ENCODE measurements at places on chromosomes 4 and X.
A peak's percentile ranks its signal among the peaks of the same experiment; 100 is the strongest.

DNA sequence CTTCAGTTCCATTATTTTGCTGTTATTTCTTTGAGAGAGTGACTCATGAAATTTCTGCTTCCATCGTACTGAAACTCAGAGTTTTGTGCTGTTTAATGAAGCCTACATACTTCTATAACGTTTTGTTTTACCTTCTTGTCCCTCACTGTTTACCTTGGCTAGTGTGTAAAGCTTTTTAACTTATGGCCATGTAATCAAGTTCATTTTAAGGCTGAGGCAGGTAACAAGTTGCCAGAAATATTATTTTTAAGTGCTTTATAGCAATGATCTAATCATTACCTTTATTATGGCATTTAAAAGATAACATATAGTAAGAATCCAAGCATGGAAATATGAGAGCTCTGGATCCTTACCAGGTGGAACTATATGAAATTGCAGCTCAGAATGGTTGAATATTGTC lies 102.3 kb upstream of the FAT1 start:
- no peak for DNase-seq

- DNase-seq: no peak
Measured at GRCh38 chrX:17738737-17739535, 1.6 kb downstream of the SCML1 start.

DNA sequence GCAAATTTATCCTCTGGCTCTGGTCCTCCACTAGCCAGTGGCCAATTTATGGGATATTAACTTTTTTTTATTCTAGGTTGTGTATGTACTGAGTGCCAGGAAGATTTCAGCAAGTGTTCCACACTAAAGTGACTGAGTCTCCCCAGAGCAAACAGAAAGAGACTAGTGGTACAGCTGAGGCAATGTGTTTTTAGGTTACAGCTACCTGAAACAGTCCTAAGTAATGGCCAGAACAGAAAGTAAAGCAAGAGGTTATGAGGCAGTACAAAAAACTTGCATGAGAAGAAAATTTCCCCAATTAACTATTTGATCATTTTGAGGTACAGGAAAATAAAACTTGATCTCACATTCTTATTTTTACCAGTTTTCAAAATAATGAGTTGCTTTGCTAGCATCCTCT lies 31.2 kb downstream of the PRDM8 start:
- DNase-seq: no peak

DNA sequence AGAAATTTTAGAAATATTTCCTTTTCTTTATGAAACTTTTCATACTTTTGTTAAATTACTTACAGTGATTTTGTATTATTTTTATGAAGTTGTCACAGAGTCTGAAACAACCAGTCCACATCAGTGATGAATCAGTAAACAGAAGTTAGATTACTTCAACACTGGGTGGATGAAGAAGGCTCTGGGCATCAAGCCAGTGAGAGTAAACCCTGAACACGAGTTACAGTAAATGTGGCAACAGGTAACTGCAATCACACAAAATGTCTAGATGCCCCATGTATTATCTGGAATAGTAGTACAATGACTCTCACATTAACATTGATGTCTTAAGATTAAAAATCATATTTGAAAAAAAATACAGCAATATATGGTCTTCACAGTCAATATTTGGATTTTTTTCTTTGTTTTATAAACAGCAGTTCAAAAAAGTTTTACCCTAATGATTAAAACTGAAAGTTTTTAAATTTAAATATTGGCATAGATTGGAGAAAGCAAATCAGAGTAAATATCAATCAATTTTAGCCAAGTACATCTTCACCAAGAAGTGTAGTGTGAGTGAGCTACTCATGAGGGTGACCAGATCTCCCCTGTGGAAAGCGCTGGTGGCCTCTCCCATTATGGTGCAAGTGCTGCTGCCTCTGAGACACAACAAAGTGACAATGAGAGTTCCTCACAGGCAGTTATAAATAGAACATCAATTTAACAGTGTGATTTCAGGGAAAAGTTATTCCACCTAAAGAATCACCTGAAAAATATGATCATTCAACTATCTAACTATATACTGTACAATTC lies 63.2 kb upstream of the UGT2B7 start:
- no peak for DNase-seq

DNA sequence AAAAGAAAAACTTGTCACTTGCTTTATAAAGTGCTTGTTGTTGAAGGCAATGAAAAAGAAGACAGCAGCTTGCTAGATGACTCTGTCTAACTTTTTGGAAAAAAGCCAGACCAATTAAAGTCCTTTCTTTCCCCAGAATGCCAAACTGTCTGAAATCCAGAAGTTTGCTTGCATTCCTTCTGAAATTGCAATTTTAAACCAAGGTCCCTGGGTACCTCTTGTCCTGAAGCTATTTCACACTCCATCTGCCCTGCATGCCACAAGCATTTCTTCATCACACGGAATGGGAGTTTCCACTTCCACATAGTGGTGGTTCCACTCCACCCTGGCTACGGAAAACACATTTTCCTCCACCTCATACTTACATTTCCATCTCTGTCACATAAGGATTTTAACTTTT lies 101.0 kb downstream of the PAPSS1 start:
- DNase-seq: no peak

DNA sequence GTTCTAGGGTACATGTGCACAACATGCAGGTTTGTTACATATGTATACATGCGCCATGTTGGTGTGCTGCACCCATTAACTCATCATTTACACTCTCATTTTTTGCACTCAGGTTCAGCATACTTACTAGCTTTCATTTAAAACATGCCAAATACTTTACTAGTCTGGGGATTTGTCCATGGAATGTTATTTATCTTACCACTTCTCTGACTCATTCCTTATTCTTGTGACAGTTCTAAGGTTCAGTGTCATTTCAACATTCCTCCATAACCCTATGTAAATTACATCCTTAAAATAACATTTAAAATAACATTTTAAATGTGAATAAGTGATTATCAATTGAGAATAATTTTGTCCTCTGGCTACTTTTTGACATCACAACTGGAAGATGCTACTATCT lies 19.5 kb upstream of the SYTL5 start:
- no peak for DNase-seq

DNA sequence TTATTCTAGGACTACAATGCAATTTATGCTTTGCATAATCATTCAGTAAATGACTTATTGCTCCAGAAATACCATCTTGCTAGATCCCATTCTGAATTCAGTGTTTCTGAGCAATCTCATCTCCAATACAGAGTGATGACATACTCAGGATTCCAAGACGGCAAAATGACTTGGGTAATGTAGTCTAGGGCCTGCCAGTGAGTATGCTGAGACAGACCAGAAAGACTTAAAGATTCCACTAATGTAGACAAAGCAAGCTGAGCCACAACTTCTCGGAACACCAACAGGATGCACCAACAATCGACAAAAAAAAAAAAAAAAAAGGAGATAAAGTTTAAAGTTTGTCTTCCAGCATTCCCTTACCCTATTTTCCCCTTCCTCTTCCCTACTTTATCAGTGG lies 919 bp upstream of the SEC24B start:
- no peak for DNase-seq

DNA sequence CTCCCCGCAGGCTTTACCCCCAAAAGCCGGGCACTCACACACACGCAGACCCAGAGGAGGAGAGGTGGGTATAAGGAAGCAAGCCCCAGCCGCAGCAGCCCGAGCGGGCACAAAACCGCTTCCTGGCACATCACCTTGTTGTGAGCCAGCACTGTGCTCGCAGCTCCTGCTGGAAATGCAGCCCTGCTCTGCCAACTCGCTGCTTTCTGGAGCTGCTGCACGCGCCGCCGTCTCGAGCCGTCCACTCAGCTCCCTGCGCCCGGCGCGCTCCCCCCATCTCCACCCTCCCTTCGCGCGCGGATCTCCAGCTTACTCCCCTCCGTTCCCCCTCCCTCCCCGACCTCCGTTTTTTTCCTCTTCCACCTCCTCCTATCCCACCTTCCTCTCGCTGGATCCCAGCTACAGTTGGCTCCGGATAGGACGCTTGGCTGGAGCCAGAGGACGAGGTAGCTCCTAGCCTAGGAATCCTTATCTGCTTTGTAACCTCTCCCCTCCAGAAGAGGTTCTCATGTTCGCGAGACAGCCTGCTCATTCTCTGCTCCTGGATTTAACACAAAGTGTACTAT lies at the start of gene SPOCK3:
Gene SPOCK3, minus strand, starts transcription at position 179 of the 566 bp plus-strand sequence.
- peak; percentile 4 for DNase-seq

- no peak for DNase-seq
Measured at GRCh38 chrX:9434051-9434550, 30.8 kb upstream of the TBL1X start.

- DNase-seq: peak; percentile 17
Measured at GRCh38 chrX:140733766-140734342, 24.3 kb downstream of the LINC00632 start.

DNA sequence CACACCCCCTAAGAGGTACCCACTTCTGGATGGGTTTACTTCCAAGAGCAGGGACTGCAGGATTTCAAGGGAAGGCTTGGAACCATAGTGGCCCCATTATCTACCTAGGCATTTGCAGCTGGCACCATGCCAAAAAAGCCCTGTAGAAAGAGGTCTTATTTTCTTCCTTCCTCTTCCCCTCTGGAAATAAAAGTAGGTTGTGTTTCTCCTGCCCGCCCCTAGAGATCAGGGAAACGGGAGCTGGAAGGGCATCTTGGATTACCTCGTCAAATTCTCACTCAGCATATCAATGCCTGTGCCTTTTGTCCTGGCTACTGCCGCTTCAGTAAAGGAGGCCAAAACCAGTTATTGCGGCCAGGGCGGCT lies 1.6 kb downstream of the SCD5 start:
- DNase-seq: no peak

DNA sequence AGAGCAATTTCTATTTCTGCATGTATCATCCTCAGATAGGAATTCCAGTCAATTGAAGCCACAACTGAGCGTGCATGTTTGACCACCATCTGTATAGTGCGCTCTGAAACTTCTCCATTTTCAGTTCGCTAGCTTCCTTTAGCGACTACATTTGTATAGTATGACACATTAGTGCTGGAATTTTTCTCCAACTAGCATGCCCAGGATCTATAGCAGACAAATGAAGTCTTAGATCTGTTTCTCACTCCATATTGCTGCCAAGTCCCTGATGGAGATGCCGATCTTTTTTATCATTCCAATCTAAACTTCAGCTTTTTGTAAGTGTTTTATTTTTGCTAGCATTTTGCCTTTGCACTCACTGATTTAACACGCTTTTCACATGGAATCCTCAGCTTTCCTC lies 774.8 kb upstream of the TENM3 start:
- DNase-seq: no peak

- DNase-seq: no peak
Measured at GRCh38 chrX:2320580-2321327, 180.0 kb downstream of the DHRSX start.

DNA sequence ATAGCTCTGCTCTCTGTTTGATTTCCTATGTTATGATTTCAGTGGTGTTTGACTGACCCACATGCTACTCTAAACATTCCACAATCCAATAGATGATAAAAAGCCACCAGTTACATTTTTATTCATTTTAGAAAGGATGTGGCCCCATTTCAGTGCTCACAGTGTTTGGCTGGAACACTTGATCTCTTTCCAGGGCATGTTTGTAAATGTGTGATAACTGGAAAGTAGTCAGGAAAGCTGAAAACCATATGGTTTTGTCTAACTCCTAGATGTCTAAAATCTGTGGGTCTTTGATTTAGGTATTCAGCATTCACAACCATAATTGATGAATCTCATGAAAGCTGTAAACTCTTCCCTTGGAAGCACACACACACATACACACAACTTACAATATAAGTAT lies 904.9 kb upstream of the AGA start:
- no peak for DNase-seq

- DNase-seq: no peak
Measured at GRCh38 chr4:184794470-184794869, 31.3 kb downstream of the ACSL1 start.

Data from NCI-H1694 (cell line).